Activated T-cell treated with anti-CD3 and anti-CD28 coated beads, Interleukin-2, amount 50 U/mL, for 1 hour (primary cell): ENCODE measurements at places on chromosomes 3 and 15.
A peak's percentile ranks its signal among the peaks of the same experiment; 100 is the strongest.

DNA sequence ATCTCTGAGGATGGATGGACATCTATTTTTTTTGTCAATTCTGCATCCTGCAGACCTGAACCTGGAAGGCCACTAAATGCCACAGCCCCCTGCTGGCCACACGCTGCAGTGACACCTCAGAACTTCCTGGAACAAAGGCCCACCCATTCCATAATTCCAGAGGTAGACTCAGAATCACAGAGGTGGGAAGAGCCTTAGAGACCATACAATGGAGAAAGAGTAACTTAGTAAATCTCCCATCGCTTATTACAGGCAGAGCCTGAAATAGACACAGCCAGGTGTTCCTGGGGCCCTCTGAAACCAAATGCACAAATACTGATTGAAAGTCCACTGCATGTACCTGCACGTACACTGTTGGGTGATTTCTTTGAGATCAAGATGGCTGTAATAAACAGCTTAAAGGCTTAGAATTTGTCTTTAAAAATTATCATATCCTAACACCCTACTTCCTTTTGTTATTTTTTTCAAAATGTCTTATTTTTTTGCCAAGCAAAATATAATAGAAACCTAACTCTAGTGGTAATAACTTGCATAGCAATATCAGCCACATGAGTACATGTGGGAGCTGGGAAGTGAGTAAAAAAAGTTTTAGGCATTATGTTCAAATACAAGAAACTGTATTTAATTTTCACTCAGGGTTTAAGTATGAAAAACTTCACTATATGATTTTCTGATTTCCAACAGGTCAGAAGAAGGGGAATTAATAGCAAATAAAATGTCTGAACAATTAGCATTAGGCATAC, 62.7 kb downstream of the EOMES start:
- peak; percentile 44 for DNase-seq

- DNase-seq, result no peak
These were observed 208.1 kb downstream of the SV2B start for GRCh38 chr15:91308199-91308598.

DNA sequence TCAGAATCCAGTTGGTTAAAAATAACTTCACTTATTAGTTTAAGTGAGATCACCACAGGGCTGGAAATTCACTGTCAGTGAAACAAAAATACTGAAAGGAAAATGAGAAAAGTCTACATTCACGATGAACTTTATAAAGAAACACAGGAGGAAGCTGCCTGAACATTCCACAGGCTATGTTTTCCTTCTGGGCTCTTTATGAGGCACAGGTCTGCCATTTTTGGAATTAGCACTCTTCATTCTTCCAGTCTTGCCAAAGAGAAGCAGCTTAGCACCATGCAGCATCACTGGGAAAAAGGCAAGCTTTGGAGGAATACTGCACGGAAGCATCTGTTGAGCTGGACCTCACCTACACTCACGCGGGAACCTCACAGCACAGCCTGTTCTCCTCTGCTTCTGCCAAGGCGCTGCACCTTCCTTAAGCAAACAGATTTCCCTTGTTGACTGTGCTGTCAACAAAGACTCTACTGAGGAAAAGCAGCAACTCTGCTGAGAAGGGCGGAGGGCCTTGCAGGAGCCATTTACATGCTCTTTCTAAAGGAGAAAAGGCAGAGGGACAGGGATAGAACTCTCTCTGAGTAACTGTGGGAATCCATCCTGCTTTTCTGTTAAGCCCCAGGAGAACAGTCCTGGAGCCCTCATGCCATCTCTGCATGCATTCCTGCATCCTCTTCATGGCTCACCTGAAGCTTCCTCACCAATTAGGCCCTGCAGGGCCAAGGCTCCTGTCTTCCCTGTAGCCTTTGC, 15.7 kb downstream of the SUSD5 start:
- no peak for DNase-seq

DNA sequence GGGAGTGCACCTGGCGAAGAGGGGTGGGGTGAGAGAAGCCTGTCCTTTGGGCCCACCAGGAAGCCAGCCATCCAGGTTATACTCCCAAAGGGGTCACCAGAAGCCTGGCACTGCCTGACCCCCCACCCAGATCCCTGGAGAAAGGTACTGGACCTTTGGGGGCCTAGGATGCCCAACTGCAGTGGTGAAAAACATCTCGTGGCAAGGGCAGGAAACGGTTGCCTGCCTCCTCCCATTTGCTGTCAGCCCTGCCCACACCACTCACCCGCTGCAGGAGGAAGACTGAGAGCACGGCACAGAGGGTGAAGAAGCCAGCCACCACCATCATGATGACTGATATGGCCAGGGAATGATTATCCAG, 2.2 kb upstream of the ULK3 start:
- DNase-seq, result peak; percentile 61

DNA sequence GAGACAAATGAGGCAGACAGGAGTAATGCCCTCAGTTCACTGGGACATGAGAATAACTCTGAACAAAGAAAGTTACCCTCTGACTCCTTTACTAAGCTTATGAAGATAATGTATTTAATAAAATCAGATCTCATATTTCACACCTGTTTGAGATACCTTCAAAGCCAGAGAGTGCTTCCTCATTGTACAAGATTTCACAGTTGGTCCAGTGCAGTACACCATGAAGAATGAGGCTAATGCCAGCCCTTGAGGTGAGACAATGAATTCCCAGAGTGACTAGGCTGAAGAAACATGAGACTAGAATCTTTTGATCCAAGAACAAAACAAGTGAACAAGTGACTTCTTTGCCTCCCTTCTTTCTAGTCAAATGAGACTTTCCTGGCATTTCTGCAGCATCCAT, 1133.8 kb downstream of the TUSC7 start:
- no peak for DNase-seq

DNA sequence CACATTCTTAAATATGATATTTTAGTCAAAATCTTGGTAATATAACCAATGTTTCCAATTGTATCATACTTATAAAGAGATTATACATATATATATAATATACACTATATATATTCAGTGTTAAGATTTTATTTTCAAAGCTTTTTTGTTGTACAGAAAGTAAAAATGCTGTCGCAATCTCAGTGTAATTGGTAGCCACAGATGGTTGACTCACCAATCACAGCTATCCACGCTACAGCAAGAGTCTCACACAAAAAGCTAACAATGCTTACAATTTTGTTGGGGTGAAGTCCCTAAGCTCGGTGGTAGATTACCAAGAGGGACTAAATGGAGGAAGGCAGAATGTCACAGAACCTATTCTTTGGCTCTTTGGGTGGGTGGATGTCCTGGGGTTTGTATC, 16.9 kb upstream of the CFAP161 start:
- no peak for DNase-seq

DNA sequence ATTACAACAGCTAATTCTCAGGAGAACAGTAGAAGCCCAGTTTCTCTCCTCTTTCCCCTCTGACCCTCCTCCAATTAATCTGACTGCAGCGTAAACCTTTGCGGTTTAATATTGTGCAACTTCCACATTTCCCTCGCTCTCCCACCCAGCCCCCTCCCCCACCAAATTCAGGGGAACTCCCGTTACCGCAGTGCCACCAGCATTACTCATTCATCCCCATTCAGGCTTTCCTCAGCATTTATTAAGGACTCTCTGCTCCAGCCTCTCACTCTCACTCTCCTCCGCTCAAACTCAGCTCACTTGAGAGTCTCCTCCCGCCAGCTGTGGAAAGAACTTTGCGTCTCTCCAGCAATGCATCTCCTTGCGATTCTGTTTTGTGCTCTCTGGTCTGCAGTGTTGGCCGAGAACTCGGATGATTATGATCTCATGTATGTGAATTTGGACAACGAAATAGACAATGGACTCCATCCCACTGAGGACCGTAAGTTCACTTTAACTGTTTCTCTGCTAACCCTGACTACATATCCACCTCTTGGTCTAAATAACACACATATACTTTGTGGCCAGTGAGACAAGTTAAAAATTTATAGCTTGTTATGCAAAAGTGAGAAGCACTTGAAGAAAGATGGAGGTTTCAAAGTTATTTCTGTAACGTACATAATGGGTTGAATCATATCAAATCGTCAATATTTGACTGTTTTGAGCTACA, at the start of gene PTX3:
Gene PTX3, plus strand, starts transcription at position 268 of the 709 bp plus-strand sequence. Its CDS starts 84 bp downstream, at position 352.
- no peak for DNase-seq

DNA sequence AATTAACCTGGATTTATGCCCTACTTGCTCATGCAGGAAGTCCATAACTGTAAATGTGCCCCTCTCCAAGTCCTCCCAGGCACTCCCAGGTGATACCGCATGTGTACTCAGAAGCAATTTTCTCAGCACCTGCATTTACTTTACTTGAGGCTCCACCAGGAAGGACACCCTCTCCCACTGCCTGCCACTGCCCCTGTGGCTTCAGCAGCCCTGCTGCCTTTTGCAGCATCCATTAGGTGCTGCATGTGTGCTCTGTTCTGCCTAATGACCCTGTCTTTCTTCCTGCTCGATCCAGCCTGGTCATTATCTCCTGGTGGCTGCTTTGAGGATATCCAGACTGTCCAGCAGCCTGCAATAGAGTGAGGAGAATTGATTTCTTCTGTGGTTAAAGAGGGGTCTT, 107.6 kb upstream of the SEMA6D start:
- no peak for DNase-seq

DNA sequence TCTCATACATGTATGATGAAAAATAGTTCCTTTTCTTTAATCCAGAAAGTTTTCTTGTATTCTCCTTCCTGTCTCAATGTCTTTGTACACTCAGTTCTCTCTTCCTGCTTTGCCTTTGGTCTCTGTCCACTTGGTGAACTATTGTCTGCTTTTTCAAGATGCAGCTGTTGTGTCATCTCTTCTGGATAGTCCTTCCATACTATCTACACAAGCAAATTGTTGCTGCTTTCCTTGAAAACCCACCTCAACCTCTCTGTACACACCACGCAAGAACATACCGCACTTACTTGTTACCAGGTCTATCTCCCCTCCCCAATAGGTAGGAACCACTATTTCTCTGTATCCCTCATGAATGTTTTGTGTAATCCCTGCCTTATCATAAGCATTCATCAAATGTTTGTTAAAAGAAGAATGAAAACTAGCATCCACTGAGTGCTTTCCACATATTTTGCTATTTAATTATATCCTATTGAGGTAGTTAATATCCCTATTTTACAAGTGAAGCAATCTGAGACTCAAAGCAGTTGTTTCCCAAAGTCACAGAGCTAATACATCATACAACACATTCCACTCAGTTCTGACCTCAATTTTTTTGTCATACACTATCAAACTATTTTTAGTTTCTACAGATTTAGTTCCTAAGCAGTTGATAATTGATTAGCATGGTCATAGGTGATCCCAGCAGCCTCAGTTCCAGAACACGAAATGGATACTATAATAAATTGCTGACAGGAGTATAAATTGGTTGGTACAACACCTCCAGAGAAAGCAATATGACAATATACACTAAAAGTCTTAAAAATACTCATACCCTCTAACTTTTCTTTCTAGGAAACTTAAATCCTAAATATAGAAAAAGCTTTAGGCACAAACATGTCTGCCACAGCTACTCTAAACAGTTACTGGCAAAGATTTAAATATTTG, 19.6 kb downstream of the HACL1 start:
- no peak for DNase-seq

DNA sequence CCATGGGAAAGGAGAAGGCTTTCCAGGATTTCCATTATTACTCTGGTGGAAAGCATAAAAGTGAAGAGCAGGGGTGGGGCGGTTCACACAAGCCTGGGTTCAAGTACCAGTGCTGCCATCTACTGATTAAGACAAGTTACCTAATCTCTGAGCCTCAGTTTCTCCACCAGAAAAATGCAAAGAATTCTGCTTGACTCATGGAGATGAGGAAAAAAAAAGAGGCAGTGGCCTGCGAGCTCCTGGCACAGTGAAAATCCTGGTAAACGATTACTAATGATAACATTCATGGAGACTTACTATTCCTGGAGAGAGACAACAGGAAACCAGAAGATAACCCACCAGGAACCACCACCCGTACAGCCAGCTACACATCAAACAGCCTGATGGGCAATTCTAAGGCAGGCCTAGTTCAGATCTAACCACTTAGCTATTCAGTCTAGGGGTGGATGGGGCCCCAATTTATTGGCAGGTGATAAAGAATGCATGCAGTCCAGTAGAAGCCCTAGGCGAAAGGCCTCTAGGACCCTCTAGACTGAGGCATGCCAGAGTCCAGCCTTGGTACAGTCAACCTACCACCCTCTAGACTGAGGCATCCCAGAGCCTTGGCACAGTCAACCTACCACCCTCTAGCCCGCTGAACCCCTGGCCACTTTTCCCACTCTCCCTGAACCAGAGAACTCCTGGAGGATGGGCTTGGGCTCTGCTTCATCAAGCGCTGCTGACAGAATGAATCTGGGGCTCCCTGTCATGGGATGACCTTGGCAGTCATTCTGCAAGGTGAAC, 2.5 kb downstream of the AMOTL2 start:
- no peak for DNase-seq

DNA sequence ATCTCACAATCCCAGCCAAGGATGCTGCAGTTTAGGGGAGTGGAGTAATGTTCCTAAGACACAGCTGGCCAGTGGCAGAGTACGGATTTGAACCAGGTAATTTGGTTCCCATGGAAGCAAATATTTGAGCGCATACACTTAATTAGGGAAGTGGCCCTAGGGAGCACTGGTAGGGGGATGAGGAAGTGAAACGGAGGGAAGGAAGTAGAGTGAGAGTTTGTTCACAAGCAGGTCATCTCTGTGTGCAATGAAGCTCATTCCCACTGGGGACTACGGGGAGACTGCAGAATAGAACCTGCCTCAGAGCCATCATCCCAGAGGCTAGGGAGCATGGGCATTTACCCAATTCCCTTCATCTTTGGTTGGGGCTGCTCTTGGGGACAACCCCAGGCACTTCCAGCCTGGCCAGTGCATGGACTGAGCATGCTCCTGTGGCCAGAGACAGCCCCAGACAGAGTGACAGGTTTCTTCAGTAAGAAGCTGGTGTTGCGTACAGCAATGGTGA, 317.2 kb upstream of the PROK2 start:
- no peak for DNase-seq

DNA sequence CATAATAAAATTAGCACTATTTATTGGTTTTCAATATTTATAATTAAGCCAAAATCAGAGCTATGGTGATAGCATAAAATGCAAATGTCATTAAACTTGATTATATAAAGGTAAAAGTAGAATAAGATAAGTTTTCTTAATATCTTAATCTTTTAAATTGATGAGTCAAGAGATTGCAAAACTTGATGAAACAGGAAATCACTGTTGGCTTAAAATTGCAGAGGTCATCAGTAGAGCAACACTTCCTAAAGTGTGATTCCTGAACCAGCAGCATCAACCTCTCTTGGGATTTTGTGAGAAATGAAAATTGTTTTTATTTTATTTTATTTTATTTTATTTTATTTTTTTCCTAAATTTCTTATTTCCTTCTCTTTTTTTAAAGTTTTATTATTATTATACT, 226.4 kb upstream of the CTDSPL start:
- no peak for DNase-seq
